ENCODE measurements at places on chromosomes 2 and 18. TPM values are rescaled to one million over a fixed set of nuclear protein-coding genes. Genes with fewer than 3 reads are reported as not detected.

- no peak for DNase-seq
Observed at GRCh38 chr18:56952026-56952425, 194.9 kb upstream of the BOD1L2 start.

GRCh38 chr2:214031566-214031965 lies 379.3 kb upstream of the VWC2L start:
- no peak for DNase-seq

GRCh38 chr2:119255760-119256581 lies 32.3 kb downstream of the STEAP3 start:
- no peak for DNase-seq

DNA sequence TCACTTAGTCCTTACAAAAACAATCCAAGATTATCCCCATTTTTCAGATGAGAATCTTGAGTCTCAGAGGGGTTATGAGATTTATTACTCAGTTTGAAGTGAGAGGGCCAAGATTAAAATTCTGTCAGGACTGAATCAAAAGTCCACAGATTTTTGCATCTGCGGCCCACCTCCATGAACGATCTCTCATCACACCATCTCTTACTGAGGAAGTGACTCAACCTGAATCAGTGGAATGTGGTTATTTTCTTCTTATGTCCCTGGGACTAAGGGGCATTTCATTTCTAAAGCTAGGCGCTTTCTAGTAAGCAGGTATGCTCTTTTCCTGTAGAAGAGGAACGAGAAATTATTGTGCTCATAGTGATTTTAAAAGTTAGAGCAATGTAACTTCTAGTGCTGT lies 360.3 kb upstream of the SPHKAP start:
- no peak for DNase-seq

GRCh38 chr18:56289381-56289780 lies 349.0 kb downstream of the TXNL1 start:
- no peak for DNase-seq

- DNase-seq, result no peak
Observed at GRCh38 chr2:75288760-75289159, 89.4 kb upstream of the TACR1 start.

GRCh38 chr18:24231773-24232735 lies 93.2 kb downstream of the CABYR start:
- peak; percentile 30 for DNase-seq

The CFAP65 gene
- polyA plus RNA-seq, result not detected

The CYTIP gene
- 0.94 TPM for polyA plus RNA-seq

All from hindlimb muscle (tissue), 1 donor.